ENCODE measurements at places on chromosomes 3 and 15.

DNA sequence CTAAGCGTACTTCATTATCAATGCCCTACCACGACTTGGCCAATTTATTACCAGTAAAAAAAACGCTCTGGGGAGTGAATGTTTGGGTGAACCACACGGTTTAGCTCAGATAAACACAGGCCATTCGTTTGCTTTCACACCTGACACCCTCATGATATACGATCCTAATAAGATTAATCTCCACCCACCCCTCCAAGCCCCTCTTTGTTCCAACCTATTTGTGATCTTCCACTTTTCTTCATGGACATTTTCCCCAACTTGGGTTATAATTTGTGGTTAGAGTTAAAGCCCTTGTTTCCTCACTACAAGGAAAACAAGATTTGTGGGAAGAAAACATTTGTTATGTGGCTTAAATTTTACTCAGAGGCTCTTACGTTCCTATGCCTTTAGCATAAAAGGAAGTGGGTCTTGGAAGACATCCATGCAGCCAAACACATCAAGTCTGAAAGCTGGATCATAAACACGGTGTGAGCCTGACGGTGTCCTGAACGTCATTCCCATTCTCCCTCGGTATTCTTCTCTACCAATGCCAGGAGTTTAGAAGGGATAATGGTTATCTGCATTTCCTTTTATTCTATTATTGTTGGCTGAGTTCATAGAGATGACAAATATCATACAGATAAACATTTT, 518.9 kb downstream of the NR2F2 start:
- DNase-seq: no peak

DNA sequence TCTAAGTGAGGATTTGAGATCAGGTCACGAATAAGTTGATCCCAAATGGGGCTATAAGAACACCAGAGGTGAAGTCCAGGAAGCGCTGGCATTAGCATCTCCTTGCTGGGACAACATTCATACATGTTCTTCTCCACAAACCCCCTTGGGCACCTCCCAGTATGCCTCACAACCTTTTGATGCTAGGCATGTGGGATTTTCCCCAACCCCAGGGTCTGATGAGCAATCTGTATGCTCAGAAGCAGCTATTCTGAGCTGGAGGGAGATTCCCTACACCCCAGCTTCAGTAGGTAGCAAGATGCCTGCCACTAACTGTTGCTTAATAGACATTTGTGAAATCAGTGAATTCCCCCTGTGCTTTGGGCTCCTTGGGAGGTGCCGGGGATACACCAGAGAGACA, 32.2 kb downstream of the SLC6A11 start:
- no peak for DNase-seq

DNA sequence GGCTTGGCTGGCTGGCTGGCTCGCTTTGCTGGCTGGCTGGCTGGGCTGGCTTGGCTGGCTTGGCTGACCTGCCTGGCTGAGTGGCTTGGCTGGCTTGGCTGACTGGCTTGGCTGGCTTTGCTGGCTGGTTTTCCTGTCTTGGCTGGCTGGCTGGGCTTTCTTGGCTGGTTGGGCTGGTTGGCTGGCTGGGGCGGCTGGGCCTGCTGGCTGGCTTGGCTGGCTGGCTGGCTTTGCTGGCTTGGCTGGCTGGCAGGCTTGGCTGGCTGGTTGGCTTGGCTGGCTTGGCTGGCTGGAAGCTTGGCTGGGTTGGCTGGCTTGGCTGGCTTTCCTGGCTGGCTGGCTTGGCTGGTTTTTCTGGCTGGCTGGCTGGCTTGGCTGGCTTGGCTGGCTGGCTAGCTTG, 435.6 kb downstream of the GOLGA6L6 start:
- no peak for DNase-seq

GRCh38 chr15:79179108-79179561, 88.6 kb upstream of the RASGRF1 start:
- DNase-seq: no peak

GRCh38 chr3:185764163-185764979, 60.5 kb downstream of the IGF2BP2 start:
- DNase-seq: no peak

GRCh38 chr3:153284282-153284938, 122.4 kb downstream of the RAP2B start:
- peak; percentile 75 for DNase-seq

GRCh38 chr3:112688085-112688769, 47.3 kb upstream of the CCDC80 start:
- DNase-seq: no peak

DNA sequence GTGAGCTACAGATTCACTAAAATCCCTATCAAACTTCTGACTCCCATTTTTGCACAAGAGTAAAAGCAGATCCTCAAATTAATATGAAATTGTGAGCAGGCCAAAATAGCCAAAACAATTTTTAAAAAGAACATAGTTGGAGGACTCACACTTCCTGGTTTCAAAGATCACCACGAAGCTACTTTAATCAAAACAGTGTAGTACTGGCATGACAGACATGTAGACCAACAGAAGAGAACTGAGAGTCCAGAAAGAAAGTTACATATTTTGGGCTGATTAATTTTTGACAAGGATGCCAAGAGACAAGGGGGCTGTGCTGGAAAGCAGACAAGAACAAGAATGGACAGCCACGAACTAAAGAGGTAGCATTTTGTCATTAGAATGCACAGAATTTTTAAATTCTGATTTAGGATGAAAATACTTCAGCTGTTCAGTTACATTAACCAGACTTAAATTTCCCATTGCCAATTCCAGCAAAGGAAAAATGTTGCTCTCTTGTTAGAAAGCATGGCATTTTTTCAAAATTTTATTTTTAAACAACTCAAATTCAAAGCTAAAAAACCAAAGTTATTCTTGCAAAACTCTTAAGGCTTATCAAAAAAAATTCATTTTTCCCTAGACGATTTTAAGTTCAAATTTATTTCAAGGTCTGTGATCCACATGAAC, 14.0 kb downstream of the RYK start:
- no peak for DNase-seq

GRCh38 chr15:31222773-31223341, 103.8 kb upstream of the KLF13 start:
- DNase-seq: no peak

DNA sequence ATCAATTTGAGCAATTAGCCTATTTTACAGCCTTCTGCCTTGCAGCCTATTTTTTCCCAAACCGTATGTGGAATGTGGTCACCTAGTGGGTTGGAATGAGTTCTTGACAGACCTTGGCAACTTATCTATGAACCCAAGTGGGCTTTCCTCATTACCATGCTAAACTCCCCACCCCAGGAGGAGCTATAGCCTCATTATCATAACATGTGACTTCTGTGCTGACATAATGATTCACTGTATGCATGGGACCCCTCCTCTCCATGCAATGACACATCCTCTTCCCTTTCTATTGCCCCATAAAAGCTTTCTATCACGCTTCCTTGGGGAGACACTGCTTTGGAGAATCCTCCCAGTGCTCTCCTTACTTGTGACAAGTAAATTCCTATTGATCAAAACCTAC, 83.5 kb upstream of the FHIT start:
- DNase-seq: no peak

DNA sequence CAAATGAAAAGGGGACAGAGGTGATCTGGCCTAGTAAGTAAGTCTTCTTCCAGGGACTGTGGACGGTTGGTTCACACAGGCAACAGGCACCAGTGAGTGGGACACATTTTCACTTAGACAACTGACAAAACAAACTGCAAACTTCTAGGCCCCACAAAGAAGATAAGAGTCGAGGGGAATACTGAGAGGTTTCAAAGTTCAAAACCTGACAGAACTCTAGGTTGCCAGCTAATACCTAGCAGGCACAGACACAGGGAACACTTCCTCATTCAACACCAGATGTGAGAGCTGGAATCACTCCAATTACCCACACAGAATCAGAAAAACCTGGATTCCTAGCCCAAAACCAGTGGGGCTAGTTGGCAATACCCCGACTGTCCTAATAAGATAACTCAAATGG, 621.7 kb downstream of the ZPLD1 start:
- no peak for DNase-seq

- DNase-seq: no peak
These were observed 35.8 kb downstream of the PLD1 start for GRCh38 chr3:171774521-171774920.

Measured in BJ (cell line).